ENCODE measurements at places on chromosomes 2 and 18.
A peak's percentile ranks its signal among the peaks of the same experiment; 100 is the strongest.

- DNase-seq = no peak
Measured at GRCh38 chr2:54941248-54941984, 108.8 kb downstream of the RTN4 start.

GRCh38 chr2:40415391-40415790, 36.5 kb downstream of the SLC8A1 start:
- no peak for DNase-seq

DNA sequence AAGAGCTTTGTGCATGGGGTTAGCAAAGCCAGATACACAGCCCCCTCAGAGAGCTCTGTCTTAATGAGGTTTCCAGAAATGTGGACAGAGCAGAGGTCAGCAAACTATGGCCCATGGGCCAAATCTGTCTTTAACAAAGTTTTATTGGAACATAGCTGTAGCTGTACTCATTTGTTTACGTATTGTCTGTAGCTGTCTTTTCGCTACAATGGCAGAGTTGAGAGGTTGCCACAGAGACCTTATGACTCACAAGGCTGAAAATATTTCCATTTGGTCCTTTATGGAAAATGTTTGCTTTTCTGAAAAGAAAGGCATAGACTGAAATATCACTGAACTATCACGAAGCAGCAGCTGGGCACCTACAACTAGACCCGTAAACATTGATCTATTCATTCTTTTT, 841.8 kb downstream of the SLC4A3 start:
- no peak for DNase-seq

- no peak for DNase-seq
Measured at GRCh38 chr2:37849911-37850310, 75.2 kb upstream of the RMDN2 start.

- no peak for DNase-seq
Measured at GRCh38 chr2:181752301-181752700, 72.0 kb upstream of the NEUROD1 start.

- no peak for DNase-seq
Measured at GRCh38 chr18:74512321-74513053, 16.3 kb downstream of the CNDP2 start.

- DNase-seq = no peak
Measured at GRCh38 chr2:105962221-105962620, 217.5 kb downstream of the NCK2 start.

GRCh38 chr2:73981081-73982001, 3.4 kb upstream of the TET3 start:
- DNase-seq = peak; percentile 56

GRCh38 chr2:106990297-106990696, 104.3 kb upstream of the ST6GAL2 start:
- DNase-seq = no peak

DNA sequence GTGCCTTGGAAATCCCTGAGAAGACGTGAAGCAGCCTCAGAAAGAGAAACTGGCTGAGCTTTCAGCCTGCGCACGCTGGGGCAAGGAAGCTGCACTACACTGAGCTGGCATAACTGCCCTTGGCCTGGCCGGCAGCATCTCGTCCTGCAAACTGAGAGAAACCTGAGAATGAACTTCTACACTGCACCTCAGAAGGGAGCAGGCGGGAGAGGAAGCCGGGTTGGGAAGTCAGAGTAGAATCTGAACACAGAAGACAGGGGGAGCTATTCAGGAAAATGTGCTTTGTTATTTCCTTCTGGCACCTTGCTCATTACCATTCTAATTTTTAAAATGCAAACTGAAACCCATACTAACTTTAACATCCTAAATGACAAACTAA, 70.9 kb downstream of the ZEB2 start:
- no peak for DNase-seq

GRCh38 chr2:16142383-16143361, 202.3 kb downstream of the MYCN start:
- DNase-seq = no peak

- peak; percentile 31 for DNase-seq
Measured at GRCh38 chr2:137966043-137966442, 1.8 kb downstream of the HNMT start.

DNA sequence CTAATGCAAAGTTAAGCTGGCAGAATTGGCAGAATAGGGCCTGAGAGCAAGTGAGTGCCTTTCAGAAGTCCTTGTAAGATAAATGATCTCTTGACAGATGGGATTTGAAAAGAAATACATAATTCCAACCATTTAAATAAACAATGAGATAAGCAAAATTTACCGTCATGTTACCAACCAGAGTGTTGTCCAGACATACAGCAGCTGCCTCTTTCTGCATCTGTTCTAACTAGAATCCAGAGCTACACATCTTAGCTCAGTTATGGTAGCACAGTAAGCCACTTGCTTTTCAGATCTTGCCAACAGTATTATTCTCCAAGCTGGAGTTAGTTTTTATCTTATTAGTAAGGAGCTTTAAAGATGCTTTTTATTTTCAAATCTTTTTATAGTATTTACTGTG, 179.6 kb downstream of the BARD1 start:
- no peak for DNase-seq

DNA sequence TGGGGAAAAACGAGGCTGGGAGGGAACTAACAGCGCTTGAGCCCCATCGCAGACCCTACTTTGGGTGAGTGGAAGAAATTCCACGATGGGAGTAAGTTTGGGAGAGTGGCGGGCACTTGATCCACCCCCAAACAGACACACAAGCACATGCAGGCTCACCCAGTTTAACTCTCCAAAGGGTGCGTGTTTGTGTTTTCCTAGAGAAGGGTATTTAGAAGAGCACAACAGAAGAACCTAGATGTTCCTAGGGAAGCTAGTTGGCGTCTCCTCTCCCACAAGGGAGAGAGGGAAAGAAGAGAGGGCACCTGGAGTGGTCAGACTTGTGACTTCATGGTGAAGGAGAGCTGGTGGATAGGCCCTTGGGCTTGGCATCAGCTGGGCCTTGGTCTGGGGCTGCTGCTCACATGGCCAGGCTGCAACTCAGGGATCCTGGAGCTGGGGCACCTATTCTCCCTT, 3.2 kb downstream of the GATA6 start:
- no peak for DNase-seq

DNA sequence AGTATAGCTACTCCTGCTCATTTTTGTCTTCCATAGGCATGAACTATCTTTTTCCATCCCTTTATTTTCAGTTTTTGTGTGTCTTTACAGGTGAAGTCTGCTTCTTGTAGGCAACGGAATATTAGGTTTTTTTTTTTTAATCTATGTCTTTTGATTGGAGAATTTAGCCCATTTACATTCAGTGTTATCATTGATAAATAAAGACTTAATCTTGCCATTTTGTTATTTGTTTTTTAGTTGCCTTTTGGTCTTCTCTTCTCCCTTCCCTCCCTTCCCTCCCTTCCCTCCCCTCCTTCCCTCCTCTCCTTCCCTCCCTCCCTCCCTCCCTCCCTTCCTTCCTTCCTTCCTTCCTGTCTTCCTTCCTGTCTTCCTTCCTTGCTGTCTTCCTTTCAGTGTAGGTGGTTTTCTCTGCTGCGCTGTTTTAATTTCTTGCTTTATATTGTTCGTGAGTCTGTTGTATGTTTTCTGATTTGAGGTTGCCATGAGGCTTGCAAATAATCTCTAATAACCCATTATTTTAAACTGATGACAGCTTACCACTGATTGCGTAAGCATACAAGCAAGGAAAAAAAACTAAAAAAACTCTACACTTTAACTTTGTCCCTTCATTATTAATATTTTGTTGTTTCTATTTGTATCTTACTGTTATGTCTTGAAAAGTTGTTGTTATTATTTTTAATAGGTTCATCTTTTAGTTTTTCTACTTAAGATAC, 353.8 kb downstream of the PARD3B start:
- DNase-seq = no peak

GRCh38 chr18:79395761-79396404, at the start of gene NFATC1:
Gene NFATC1, plus strand, starts transcription at chr18:79395930. Its CDS starts 295 bp downstream, at chr18:79396225.
- peak; percentile 84 for DNase-seq

DNA sequence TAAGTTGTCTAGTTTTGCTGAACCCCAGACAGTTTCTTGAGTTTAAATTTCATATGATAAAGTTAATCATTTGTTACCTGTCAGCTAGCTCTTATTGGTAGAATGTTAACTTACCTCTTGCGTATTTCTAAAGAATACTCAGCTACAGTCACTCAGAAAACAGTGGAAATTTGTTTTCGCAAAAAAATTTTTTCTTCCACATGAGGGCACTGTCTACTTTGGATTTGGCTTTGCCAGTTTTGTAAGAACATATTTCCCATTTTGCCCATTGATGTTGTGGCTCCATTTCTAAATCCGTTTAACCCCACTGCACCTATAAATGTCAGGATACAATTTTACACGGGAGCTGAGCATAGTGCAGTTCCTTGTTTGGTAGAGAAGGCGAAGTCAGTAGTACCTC, 19.1 kb upstream of the GCFC2 start:
- no peak for DNase-seq

DNA sequence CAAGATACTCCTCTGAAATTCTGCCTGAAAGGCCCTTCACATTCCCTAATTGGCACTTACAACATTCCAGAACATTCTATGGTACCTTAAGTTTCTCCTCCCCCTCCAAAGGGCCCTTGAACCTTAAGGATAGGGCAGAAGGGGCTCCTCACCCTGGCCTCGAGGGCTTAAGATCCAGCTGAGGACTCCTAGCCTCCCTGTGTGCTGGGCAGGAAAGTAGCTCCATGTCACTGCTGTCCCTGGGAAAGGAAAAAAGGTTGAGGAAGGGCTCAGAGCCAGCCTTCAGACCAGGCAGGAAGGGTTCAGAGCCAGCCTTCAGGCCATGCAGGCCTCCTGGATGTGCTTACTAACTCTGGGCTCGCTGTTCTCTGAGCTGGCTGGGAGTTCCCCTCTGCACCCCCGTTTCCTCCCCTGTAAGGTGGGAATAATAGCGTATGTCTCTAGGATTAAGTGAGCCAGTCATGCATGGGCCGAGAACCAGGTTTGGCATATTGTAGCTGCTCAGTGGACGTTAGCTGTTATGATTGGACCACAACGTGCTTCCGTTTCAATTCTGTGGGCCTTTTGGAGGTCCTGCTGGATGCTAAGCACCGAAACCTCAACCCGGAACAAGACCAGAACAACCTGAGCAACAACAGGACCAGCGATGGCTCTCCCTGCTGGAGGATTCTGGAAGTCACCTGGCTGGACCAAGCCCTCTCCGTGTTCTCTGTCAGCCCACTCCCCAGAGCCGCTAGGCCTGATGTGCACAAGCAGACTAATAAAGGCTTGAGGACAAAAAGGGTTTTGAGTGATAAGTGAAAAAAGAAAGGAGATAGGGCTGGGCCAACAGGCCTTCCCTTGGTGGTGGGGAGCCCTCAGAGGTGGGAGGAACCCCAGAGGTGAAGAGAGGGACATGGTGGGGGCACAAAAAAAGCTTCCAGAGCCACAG, 1.0 kb upstream of the B3GNT7 start:
- no peak for DNase-seq

DNA sequence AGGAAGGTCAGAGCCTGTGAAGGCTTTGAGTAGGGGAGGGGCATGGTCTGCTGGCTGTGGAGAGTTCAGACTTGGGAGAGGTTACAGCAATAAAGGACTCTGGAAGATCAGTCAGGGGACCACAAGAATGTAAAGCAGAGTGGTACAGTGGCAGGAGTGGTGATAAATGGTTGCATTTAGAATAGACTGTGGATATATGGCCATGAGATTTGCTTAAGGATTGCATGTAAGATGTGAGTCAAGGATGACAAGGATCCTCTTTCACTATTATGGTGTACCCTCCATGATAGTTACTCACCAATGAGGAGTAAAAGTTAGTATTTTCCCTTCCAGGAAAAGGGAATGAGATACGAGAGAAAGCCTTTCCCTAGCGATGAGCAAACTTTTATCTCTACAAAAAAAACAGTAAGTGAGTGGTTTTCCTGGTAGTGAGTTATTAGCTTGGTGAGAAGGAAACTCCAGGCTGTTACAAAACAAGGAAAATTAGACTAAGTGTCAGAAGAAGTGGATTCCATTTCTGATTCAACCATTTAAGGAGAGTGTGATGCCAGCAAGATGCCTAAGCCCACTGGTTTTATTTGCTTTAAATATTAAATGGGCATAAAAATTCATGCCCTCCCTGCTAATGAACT, 818.0 kb upstream of the ACVR2A start:
- no peak for DNase-seq

DNA sequence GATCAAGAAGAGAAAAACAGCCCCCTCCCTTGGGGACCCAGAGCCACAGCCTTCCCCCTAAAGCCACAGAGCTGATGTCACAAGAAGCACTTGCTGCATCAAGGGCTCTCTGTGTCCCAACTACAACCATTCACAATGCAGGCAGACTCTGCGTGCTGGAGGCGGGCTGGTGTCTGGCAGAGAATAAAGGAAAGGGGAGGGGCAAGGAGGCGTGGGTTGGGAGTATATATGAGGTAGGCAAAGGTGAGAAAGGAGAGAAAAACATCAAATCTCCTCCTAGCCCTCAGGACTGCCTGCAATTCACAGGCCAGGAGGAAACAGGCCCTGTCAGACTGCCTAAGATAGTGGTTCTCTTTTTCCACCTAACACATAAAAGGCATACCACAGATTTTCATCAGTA, 48.8 kb upstream of the IHH start:
- DNase-seq = no peak

DNA sequence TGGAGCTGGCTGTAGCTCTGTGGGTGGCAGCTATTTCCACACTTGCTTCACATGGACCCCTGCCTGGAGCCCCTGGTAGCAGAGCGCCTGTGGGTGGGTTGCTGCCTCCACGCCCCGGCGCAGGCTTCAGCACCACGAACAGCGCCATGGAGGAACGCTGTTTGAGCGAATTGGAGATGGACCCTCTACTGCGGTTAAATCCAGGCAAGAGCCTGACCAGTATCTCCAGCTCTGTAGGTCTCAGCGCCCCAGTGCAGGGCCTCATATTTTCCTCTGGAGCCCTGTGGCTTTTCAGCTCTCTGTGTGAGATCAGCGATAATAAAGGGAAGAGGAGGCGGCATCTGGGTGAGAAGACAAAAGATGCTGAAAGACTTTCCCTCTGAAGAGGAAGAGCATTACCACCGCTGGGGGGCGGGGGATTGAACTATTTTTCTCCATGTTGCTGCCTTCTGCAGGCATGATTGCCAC, 12.0 kb downstream of the ONECUT2 start:
- no peak for DNase-seq
